ENCODE measurements at places on chromosomes 16 and 17.

GRCh38 chr17:34156741-34157589 lies 98.1 kb upstream of the CCL2 start:
- no peak for DNase-seq

DNA sequence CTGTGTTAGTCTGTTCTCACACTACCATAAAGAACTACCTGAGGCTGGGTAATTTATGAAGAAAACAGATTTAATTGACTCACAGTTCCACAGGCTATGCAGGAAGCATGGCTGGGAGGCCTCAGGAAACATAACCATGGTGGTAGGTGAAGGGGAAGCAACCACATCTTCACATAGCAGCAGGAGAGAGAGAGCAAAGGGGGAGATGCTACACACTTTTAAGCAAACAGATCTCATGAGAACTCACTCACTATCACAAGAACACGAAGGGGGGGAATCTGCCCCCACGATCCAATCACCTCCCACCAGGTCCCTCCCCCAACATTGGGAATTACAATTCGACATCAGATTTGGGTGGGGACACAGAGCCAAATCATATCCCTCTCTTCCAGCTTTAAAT lies 31.8 kb upstream of the NXPH3 start:
- DNase-seq, result no peak

DNA sequence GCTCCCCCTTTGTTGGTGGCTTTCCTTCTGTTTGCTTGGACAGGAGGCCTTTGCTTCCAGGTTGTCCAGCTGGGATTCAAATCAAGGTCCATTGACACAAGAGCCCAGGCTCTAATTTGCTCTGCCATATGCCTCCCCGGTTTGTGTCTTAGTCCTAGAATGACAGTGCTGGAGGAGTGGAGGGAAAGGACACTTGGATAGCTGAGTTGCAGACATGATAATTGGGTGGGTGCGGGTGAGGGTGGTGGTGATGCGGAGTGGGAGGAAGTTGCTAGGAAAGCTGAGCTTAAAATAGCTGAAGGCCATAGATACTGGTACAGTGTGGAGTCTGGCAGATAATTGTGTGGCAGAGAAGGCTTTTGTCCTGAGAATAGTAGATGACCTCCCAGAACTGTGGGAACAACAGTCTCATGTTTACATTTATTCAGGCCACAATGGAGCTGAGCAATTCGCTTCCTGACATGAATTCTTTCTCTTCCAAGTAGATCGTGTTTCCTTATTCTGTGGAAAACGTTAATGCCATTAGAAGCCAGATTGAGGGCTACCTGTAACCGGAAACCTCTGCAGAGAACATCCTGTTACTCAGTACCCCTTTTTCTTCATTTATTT lies 23.8 kb downstream of the SEC14L1 start:
- DNase-seq, result no peak

- no peak for DNase-seq
Observed at GRCh38 chr17:42698736-42699414, 16.5 kb downstream of the CNTNAP1 start.

GRCh38 chr17:81512562-81513371 lies at the start of gene ACTG1:
ACTG1 (minus strand) TSS chr17:81512799; CDS start chr17:81512354, 445 bp downstream.
- DNase-seq, result peak; percentile 95

- no peak for DNase-seq
Observed at GRCh38 chr16:48965386-48965785, 316.3 kb downstream of the CBLN1 start.

GRCh38 chr17:7709031-7709430 lies 4.0 kb downstream of the EFNB3 start:
- DNase-seq, result no peak

DNA sequence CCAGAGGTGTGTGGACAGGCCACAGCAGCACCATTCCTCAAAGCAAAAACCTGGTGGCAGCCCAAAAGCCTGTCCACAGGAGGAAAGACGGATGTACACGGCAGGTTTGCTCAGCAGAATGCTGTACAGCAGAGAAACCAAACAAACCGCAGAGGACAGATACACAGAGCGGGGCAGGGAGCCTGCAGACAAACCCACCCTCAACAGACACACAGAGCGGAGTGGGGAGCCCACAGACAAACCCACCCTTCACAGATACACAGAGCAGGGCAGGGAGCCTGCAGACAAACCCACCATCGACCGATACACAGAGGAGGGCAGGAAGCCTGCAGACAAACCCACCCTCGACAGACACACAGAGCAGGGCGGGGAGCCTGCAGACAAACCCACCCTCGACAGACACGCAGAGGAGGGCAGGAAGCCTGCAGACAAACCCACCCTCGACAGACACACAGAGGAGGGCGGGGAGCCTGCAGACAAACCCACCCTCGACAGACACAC lies 53.0 kb upstream of the METRNL start:
- no peak for DNase-seq

- DNase-seq, result no peak
Observed at GRCh38 chr16:10202649-10203048, 20.4 kb upstream of the GRIN2A start.

DNA sequence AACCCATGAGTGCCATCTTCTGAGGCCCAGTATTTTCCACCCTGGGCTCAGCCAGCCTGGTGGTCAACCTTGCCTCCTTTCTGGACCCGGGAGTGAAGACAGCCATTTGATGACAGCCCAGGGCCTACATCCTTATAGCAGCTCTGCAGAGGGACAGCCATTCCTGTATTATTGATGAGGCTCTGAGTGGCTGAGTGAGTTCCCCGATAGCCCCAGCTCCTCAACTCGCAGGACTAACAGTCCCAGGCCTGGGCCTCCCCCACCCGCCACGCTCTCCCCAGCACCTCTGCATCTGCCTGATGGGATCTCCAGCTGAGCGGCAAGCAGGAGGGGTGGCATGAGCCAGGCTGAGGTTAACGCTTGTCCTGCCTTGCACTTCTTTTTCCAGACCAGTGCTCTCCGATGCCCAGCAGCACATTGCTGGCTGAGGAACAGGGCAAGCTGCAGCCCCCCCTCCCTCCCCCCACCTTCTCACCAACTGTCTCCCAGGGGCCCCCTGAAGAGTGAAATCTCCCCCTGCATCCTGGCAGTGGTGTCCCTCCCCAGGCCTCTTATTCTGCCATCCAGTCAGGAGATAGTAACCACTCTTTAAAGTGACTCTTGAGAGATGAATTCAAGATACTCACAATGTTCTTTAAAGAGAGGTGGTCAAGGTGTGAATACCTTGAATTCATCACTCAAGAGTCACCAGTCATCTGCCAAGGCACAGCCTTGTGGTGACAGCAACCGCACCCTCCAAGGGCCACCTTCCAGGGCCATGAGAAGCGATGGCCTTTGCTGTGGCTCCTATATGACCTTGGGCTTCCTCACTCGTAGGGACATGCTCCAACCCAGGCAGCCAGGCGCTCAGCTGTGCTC lies 23.5 kb downstream of the CACNG5 start:
- no peak for DNase-seq

DNA sequence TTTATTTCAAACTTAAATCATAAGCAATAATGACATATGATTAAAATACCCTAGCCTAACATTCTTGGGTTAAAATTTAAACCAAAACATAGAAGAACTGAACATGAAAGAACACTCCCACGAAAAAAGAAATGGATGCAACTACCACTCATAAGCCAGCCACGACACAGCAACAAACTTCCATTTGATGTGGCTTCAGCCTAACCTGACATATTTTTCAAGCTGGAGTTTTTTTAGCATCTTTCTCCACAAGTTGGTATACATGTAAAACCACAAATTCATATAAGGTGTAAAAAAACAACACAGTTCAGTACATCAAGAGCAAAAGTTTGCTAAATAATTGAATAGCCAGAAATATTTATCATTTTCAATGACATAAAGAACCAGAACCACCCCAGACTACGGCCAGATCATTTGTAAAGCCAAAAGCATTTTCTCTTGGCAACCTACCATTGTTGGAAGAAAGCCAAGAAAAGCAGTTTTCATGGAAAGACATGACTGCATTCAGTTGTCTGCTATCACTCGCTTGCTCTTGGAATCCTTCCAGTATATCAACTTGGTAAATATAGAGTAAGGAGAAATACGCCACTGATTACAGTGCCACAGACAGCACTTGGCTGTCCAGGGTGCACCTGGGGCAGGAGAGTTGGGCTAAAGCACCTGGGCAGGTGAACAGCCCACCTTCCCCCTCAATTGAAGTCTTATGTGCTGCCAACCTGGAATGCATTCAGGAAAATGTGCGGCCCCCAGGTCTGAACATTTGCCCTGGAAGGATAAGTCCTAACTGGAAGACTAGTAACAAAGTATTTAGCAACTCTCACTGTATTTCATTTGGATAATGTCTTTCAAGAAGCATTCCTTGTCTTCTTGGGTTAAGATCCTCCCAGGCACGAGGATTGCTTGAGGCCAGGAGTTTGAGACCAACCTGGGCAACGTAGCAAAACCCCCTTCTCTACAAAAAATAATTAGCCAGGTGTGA lies 60.5 kb downstream of the CREBBP start:
- peak; percentile 33 for DNase-seq

DNA sequence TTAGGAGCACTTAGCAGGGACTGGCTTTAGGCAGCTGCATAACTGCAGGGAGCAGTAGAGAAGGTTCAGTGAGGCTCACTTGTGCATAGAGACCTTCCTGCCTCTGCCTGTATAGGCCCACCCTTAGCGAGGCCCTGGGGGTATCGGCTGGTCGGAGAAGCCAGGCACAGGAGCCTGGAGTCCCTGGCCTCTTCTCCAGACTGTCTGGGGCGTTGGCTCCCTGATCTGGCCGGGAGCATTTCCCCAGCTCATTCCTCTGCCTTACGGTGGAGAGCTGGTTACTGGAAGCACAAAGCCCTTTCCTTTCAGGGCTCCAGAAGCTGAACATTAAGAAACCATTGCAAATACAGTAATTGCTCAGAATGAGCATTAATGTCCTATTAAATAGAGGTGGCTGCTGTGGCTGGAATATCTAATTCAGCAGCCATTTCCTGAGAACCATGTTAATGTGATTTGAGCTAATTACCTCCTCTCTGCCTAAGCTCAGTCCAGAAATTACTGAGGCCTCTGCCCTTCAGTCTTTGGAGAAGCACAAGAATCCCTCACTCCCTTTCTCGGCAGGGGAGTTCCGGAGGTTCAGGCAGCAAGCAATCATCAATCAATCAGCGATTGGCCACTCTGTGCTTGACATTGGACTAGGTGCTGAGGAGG lies 18.8 kb upstream of the TMEM220 start:
- no peak for DNase-seq

GRCh38 chr16:84845496-84846002 lies 25.8 kb downstream of the CRISPLD2 start:
- DNase-seq, result no peak

- DNase-seq, result peak; percentile 87
Observed at GRCh38 chr16:57648581-57649442, 19.3 kb upstream of the ADGRG3 start.

DNA sequence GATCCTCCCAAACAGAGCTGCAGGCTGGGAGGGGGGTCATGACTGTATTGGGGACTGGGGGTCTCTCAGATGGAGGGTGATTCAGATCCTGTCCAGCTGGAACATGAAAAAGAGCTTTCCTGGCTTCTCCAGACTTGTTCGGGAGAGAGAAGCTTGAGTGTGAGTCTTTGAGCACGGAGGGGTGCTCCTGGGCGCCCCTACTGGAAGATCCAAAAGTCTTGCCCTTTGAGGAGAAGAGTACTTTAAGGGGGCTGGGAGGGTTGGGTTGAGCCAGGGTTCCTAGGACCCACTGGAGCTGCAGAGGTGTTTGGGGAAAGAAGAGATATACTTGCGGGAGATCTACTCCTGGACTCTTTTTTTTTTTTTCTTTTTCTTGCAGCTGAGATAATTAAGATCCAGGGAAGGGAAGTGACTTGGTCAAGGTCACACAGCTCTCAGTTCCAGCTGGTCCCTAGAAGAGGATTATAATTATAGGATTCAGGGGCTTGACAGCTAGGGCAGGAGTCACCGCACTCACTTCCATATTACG lies 8.4 kb downstream of the RARA start:
- peak; percentile 59 for DNase-seq

GRCh38 chr16:11618107-11618717 lies 31.5 kb upstream of the LITAF start:
- no peak for DNase-seq

- DNase-seq, result no peak
Observed at GRCh38 chr17:199806-200545, 18.5 kb upstream of the DOC2B start.

GRCh38 chr17:37413875-37414519 lies 7.3 kb downstream of the TADA2A start:
- DNase-seq, result no peak

- no peak for DNase-seq
Observed at GRCh38 chr17:63275971-63276745, 169.9 kb downstream of the CYB561 start.

DNA sequence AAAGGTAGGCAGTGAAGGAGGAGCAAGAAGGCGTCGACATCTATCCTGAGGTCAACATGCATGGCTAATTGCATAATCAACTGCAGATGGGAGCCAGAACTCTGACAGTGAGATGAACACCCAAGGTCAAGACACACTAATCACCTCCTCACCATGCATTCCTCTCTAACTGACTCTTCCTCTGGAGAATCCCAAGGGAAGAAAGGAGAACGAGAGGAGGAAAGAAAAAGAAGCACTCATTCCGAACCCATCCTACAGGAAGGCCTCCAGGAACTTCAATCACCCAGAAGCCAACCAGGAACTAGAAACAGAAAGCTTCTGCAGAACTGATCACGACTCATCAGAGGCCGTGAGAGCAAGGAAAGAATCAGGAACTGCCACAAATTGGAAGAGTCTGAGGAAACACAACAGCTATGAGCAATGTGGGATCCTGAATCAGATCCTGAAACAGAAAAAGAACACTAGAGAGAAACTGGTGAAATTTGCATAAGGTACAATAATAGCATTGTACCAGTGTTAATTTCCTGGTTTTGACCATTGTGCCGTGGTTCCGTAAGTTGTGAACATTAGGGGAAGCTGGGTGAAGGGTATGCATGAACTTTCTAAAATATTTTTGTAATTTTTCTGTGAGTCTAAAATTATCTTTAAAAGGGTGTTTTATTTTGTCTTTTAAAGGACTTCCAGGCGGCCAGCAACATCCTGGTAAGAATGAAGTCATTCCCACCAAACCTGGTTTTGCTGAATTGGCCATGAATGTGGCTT lies 10.0 kb upstream of the BEAN1 start:
- no peak for DNase-seq

GRCh38 chr17:3213587-3213986 lies 6.1 kb downstream of the OR1A1 start:
- DNase-seq, result no peak

GRCh38 chr17:31405890-31406371 lies 14.5 kb downstream of the RAB11FIP4 start:
- DNase-seq, result no peak

- no peak for DNase-seq
Observed at GRCh38 chr17:66778531-66779236, 56.2 kb upstream of the CACNG5 start.

- peak; percentile 75 for DNase-seq
Observed at GRCh38 chr16:69123910-69124309, 8.5 kb downstream of the CHTF8 start.

Measured in CD4-positive, alpha-beta T cell treated with Interleukin-12 subunit alpha and Interleukin-12 subunit beta, for 1 hour (primary cell).